ENCODE measurements at places on chromosomes 11 and 22. TPM values are rescaled to one million over a fixed set of nuclear protein-coding genes. Genes with fewer than 3 reads are reported as not detected.

DNA sequence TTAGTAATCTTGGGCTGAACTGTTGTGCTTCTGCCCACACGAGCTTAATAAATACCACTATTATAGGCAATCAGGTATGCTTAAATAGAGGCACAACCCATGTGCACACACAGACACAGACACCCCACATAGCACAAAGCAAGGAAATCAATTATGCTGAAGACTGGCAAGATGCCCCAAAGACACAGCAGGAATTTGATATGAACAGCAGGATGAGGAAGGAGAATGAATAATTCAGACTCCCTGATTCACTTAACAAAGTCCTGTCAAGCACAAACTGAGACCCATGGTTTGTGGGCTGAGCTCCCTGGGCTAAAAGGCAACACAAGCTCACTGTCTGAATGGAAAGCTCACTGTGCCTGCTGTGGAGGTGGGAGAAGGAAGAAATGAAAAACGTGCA is 42.5 kb downstream of the RBFOX2 start:
- H3K4me1 ChIP-seq = peaks cover 3% of the 10 kb centered on the region
- H3K27ac ChIP-seq = 0 out of 2 replicates have a peak overlapping the region, but pooled peaks have one; percentile 32
- no peak for DNase-seq
- no peaks in the 10 kb centered on the region for H3K36me3 ChIP-seq
- H3K4me3 ChIP-seq = no peak overlapping the region

GRCh38 chr11:122796128-122796717 is 42.1 kb upstream of the CRTAM start:
- H3K27me3 ChIP-seq = no peaks in the 10 kb centered on the region
- no peak overlapping the region for H3K27ac ChIP-seq
- peak; percentile 92 for DNase-seq

DNA sequence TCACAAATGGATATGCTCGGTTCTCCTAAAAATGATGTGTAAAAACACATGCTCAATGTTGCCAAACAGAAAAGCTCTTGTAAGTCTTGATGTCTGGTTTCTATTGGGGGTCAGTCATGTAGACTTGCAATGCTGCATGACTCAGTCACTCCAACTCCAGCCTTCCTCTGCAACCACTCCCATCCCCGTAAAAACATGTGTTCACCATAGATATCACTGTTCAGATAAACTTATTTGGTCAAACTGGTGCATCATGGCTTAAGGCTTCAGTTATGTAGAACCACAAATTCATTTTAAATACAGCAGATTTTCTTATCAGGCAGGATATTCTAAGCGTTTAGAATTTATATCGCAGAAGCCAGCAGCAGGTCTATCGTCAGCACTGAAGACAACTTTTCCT is 298.4 kb upstream of the LUZP2 start:
- H3K4me1 ChIP-seq = no peaks in the 10 kb centered on the region
- H3K27ac ChIP-seq = no peak overlapping the region
- no peak overlapping the region for H3K4me3 ChIP-seq

DNA sequence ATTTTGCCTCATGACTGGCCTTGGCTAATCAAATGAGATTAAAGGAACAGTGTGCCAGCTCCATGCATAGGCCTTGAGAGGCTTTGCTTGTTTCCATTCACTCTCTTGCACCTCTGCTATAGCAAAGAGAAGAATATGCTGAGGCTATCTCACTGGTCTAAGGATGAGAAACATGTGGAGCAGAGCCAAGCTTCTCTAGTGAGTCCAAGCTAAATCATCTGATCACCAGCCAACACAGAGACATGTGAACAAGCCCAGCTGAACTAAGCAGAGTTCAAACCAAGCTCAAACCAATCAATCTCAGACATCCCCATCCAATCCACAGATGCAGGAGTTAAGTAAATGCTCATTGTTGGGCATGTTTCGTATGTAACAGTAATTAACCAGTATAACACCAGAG is 69.4 kb upstream of the API5 start:
- no peak overlapping the region for H3K27ac ChIP-seq
- no peaks in the 10 kb centered on the region for H3K36me3 ChIP-seq
- DNase-seq = no peak
- no peak overlapping the region for H3K4me3 ChIP-seq
- H3K4me1 ChIP-seq = no peaks in the 10 kb centered on the region

- no peaks in the 10 kb centered on the region for H3K27me3 ChIP-seq
- H3K4me1 ChIP-seq = peaks cover 6% of the 10 kb centered on the region
- H3K4me3 ChIP-seq = no peak overlapping the region
- H3K36me3 ChIP-seq = no peaks in the 10 kb centered on the region
Observed at GRCh38 chr22:28021116-28021997, 102.3 kb upstream of the PITPNB start.

DNA sequence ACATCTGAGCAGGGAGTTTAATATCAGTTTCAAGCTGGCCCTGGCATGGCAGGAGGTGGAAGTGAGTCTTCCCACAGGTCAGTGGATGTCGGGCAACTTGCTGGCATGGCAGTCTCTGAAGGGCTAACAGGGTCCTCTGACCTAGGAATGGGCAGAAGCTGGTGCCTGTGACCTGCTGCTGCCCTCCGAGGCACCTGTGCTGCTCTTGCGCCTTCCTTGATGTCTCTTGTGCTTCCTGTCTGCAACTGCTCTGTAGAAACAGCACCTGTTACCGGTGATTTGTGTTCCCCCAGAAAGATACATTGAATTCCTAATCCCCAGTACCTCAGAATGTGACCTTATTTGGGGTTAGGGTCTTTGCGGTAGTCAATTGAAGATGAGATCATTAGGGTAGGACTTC is 110.3 kb downstream of the RPS6KA4 start:
- no peak for DNase-seq
- no peaks in the 10 kb centered on the region for H3K36me3 ChIP-seq

DNA sequence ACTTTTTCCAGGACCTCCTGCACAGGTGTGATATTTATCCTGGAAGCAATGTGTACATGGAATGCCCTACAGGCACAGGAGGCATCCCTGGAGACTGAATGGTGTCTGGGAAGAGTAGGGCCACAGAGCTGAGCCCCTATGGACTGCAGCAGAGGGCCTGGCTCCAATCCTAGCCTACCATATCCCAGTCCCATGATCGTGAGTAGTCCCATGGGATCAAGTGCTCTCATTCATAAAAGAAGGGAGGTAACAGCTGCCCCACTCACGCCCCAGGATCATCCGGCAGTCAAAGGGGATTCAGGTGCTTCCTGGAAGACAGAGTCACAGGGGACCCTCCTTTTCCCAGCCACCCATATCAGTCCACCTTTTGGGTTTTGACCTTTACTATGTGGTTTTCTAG is 24.0 kb downstream of the ANKK1 start:
- no peaks in the 10 kb centered on the region for H3K36me3 ChIP-seq
- no peak for DNase-seq
- no peak overlapping the region for H3K4me3 ChIP-seq
- no peaks in the 10 kb centered on the region for H3K4me1 ChIP-seq
- H3K27me3 ChIP-seq = no peaks in the 10 kb centered on the region

GRCh38 chr11:36394056-36394455 is 98.0 kb downstream of the PRR5L start:
- no peak for DNase-seq
- no peak overlapping the region for H3K4me3 ChIP-seq
- H3K27ac ChIP-seq = no peak overlapping the region
- H3K27me3 ChIP-seq = no peaks in the 10 kb centered on the region

GRCh38 chr11:107116358-107116757 is 98.1 kb upstream of the GUCY1A2 start:
- no peaks in the 10 kb centered on the region for H3K4me1 ChIP-seq
- no peaks in the 10 kb centered on the region for H3K27me3 ChIP-seq
- no peak for DNase-seq

The ACTN3 gene
- 28.2 TPM for total RNA-seq

The NPTXR gene
- 5.8 TPM for total RNA-seq

The UCP3 gene
- total RNA-seq = 1.3 TPM

The CRYBA4 gene
- 0.67 TPM for total RNA-seq

The HIC2 gene
- 21.9 TPM for total RNA-seq
